ENCODE measurements at places on chromosomes 2 and 18.

DNA sequence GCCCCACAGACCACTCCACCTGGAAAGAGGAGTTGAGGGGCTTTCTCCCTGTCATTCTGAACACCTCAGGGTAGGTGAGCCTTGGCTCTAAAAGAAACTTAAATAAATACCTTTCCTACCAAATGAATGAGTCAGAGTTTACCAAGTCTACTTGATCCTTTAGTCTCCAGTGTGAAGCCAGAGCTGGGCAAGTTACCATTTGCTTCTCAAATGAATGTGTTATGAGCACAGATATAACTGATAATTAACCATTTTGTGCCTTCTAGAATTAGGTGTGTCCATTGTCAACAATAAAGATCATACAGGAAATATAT is 347.7 kb downstream of the KIAA1328 start:
- DNase-seq = no peak

DNA sequence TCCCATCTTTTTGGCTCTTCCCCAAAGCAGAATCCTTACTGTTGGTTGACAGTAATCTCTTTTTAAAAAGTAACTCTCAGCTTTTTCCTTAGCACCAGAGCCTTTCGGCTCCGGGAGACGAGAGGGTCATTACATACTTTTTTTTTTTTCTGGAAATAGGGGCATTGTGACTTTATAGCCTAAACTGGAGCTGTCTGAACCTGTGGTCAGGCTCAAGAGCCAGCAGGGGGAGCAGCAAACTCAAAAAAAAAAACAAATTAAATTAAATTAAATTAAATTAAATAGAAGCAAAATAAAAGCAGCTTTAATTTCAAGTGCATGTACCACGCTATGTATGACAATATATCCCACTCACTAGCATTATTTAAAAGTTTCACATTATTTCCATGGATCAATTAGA is 156.6 kb downstream of the DTNA start:
- no peak for DNase-seq

DNA sequence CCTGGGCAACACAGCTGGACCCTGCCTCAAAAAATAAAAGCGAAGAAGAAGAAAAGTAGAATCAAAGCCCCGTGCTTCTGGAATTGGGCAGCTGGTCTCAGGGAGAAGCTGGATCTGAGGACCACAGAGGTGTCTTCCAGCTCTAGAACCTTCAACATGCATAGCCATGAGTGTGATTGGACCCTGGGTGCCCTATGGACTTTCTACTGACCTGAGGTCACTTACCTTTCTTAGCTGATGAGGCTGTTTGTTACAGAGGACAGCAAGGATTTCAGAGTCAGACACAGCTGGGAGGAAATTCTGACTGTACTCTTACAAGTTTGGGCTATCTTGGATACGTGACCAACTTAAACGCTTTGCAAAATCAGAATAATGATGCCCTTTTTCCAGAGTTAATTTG is 82.4 kb upstream of the GATA6 start:
- DNase-seq = no peak

DNA sequence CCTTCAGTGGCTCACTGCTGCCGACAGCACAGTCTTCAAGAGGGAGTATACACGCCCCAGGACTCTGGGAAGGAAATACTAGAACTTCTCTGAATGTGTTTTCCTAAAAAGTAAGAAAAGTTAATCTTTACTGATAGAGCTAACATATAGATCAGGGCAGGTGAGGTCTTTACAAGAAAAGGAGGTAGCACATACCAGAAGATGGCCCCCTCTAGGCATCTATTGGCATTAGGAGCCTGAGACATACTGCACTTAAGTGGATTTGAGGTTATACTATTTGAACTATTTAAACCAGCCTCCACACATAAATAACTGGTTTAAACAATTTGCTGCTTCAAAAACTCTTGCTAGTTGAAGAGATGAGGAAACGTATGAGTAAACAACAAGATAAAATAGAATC is 406.1 kb downstream of the SETBP1 start:
- no peak for DNase-seq

- no peak for DNase-seq
These were observed 480.6 kb downstream of the SPAG16 start for GRCh38 chr2:213764849-213765248.

- DNase-seq = no peak
These were observed 781.3 kb upstream of the NRXN1 start for GRCh38 chr2:51813247-51813646.

- no peak for DNase-seq
These were observed 92.9 kb downstream of the COL5A2 start for GRCh38 chr2:189086710-189087109.

DNA sequence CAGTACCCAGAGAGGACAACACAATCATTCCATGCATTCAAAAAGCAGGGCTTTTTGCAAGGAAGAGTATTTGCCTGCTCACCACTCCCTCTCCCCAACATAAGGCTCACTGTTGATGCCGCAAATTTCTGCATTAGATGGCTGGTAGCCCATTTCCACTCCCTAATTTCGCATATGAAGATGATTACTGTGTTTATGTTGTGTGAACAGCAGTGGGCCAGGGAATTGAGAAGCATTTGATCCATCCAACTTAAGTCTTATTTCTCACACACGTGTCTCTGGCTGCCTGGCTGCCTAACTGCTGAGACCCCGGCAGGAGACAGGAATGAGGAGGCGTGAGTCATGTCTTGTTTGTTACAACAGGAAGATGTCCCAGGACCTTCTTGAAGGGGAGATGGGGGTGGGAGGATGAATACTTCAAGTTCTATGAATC is 294.1 kb downstream of the ALK start:
- DNase-seq = no peak

DNA sequence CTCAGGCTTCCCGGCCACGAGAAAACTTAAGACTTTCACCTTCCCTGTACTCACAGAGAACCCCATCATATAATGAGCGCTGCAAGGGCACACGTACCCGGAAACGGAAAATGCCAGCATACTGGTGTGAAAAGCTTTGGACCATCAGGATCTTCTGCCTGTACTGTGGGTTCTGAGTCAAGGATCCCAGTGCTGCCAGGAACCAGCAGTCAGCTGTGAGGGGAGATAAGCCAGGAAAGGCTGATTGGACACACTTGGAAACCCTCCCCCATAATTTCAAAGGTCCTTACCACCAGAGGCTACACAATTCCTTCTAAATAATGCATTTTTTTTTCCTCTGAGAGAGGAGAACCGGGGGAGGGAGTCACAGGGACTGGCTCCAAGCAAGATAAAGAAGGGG is 31.4 kb downstream of the CAPN13 start:
- DNase-seq = no peak

GRCh38 chr18:48216639-48217257 is 192.4 kb downstream of the ZBTB7C start:
- DNase-seq = no peak

- DNase-seq = no peak
These were observed 475.6 kb downstream of the TDRD15 start for GRCh38 chr2:21599417-21599816.

- no peak for DNase-seq
These were observed 61.2 kb upstream of the GPC1 start for GRCh38 chr2:240374085-240374907.

DNA sequence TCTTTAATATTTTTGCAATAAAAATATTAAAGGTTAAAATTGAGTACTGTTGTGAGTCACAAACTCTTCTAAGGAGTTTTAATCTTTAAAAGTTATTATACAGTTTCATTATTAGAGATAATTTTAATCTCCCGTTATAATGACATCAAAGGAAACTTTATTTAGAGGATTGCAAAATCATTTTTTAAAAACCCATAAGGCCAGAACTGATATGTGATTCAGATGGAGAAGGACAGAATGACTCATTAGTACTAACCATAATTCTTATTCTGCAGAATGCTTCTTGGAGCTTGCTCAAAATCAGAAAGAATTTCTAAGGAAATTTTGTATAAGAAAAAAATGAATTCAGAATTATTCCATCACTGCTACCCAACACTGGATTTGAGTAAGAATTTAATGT is 12.5 kb upstream of the HNRNPLL start:
- DNase-seq = no peak

- no peak for DNase-seq
These were observed 60.0 kb upstream of the PXDN start for GRCh38 chr2:1804351-1804771.

DNA sequence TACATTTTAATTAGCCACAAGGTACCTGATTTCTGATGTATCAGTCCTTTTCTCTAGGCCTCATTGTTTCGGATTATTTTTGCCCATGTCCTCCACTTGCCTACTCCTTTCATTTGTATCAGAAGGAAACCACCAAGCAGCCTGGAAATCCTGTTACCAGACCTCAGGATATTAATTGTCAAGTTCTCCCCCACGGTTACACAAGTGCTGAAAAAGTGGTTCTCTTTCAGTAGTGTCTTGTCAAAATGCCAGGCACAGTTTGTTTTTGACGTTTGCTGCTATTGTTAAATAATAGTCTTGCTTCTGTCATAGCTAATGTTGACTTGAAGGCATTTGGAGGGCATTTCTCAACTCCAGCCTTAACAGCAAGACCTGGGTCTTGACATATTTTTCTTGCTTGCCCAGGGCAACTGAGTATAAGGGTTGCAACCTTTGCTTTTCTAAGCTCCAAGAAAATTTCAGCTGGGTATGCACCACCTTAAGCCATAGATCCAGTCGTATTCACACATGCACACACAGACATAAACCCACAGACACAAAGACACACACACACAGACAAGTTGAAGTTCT is 31.0 kb downstream of the INSIG2 start:
- no peak for DNase-seq

DNA sequence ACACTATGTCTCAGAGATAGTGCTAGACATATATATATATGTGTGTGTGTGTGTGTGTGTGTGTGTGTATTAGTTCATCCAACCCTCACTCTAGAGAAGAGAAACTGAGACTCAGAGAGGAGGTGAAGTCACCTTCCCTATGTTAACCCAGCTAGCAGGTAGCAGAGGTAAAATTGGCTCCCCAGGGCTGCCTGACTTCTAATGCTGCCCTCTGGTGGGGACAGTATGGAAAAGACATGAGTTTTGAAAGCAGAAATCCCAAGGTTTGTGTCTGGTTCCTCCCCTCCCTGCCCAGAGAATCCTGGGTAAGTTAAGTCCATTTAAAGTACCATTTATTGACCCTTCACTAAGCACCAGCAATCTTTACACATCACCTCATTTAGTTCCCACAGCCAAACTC is 137.7 kb downstream of the THNSL2 start:
- no peak for DNase-seq

GRCh38 chr2:53508667-53509066 is 258.9 kb upstream of the CHAC2 start:
- DNase-seq = no peak

GRCh38 chr2:157497638-157498314 is 53.9 kb upstream of the CYTIP start:
- DNase-seq = no peak

DNA sequence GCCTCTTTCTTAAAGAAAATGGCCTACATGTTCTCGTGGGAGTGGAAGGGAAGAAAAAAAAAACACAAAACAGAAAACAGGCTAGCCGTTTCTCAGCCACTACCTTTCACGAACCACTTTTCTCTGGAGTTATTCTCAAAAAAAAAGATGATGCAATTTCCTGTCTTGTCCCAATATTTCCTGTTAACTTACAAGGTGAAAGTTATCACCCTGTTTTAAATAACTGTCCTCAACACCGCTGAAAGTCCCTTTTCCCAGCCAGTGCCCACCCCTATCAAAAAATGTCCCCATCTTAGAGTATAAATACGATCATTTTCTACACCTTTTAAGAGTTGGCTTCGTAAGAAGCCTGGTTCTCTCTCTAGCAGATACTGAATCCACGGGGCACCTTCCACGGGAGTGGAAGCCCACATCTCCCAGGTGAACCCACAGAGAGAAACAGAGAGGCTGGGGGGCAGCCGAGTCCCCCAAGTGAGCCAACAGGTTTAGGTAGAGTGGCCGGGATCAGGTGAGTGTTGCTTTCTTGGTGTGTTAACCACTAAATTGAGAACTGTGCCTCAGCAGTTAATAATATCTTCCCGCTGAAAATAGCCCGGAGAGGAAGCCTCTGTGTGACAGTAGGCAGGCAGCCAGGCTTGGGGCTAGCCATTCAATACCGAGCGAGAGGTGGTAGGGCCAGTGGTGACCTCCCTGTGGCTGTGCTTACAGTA is 15.9 kb downstream of the SMAD7 start:
- DNase-seq = no peak

DNA sequence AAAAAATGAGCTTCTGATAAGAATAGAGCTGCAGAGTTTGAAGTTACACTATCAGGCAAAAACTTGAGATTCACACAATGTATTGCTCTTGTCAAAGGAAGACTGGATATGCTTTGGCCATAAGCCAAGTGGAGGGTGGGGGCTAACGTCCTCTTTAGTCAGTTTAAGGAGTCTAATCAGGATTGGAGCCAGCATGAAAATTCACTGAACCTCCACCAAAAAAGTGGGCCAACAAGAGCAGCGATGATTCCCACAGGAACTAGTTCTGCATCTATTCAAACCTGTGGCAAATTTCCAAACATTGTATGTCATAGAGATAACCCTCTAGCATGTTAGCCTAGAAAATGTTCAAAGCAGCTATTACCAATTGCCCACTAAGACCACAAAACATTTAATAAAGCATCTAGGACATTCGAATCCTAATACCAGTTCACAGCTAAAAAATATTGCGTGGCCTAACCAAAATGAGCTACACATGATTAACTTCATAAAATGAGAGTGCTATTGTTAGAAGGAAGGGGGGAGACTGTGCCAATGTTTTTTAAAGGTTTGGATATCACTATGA is 43.5 kb upstream of the TMEM247 start:
- no peak for DNase-seq

DNA sequence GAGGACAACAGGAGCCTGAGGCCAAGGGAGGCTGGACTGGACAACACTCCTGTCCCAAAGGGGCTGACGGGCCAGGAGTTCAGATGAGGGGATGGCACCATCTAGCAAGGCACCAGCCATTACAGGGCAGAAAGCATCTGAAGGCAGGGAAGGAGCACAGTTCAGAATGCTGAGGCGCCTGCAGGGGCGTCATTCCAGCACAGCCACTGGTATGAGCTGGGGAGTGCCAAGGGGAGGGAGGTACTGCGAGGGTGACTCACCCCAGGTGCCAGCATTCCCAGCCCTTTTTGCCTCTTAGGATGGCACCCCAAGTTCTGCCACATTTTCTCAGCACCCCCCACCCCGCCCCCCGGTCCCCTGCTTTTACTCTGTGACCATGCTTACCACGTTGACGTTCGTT is 129.8 kb upstream of the EPAS1 start:
- DNase-seq = no peak

DNA sequence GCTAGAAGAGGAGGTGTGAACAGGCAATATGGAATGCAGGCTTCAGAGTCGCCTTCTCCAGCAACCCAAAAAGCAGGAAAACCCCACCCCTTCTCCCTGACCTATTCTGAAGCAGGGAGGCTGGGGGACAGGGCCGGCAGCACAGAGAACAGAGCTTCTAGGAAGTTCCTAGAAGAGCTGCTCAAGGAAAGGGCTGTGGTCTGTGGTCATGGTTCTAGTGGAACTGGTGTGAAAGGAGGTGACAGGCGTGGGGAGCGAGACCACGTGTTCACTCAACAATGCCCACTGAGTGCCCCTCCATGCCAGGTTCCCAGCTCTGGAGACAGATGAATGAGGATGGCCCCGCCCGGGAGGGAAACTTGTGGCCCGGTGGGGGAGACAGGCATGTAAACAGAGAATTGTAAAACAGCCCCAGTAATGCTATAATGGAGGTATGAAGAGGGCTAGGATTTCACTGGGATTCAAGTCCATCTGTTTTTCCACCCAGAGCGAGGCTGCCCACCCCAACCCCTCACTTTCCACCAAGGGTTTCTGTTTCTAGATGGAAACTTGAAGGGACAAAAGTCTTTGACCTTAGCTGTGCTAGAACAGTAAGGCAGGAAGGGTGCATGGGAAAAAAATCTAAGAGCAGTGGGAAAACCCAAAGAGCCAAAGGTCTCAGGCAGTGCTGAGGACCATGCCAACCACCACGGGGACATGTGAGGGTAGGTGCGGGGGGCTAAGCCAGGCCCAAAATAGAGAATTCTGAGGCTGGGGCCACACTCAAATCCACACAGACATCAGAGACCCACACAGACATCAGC is 71.8 kb downstream of the TNS1 start:
- DNase-seq = no peak
